ENCODE measurements at places on chromosomes 3 and 15. TPM values are rescaled to one million over a fixed set of nuclear protein-coding genes. Genes with fewer than 3 reads are reported as not detected.

The CHRNA7 gene
- total RNA-seq = 0.10 TPM

The ZBTB20 gene
- total RNA-seq = 13.0 TPM

The DUOXA2 gene
- not detected for total RNA-seq

The CYP1A2 gene
- total RNA-seq = not detected

GRCh38 chr3:34185301-34185700, 386.9 kb downstream of the PDCD6IP start:
- no peak for DNase-seq

- DNase-seq = no peak
These were observed 214.5 kb downstream of the NTRK3 start for GRCh38 chr15:88042047-88042446.

DNA sequence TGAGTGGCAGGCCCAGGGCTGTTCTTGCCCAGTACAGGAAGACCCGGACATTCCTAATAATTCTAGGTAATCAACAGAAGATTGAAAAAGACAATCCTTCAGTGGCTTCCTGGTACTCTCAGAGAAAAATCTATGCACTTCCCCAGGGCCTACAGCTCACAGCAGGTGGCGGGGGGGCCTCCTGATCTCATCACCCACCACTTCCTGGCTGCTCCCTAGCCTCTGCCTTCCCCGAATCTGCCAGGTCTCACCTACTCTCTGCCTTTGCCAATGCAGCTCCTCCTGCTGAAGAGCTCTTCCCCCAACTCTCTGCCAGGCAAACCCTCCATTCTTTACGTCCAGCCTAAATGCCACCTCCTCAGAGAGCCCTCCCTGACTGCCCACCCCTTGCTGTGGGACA, 37.5 kb downstream of the EHD4 start:
- peak; percentile 92 for DNase-seq

GRCh38 chr3:137259701-137260100, 301.9 kb downstream of the IL20RB start:
- no peak for DNase-seq

Data from A172 (cell line).